ENCODE measurements at places on chromosomes 5 and 9.

GRCh38 chr9:15205632-15206420 lies 101.2 kb downstream of the TTC39B start:
- DNase-seq: no peak

GRCh38 chr9:70814597-70814996 lies 306.8 kb downstream of the TRPM3 start:
- DNase-seq: no peak

- no peak for DNase-seq
Observed at GRCh38 chr5:59051951-59052350, 469.1 kb downstream of the RAB3C start.

DNA sequence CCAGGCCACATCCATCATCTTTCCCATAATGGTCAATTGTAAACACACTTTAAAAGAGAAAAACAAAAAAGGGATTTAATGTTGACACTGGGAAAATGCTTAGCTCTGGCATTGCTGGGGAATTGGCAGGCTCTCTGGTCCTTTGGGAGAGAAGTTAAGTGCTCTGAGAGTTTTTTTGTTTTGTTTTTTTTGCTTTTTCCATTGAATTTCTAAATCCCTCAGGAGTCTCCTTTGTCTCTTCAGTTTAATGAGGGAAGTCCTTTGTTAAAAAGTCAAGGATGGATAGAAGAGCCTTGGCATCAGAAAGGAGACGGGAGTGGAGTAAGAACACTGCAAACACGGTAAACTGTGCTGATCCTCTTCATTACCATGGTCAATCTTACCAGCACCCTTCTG lies 7.1 kb upstream of the HAND1 start:
- no peak for DNase-seq

DNA sequence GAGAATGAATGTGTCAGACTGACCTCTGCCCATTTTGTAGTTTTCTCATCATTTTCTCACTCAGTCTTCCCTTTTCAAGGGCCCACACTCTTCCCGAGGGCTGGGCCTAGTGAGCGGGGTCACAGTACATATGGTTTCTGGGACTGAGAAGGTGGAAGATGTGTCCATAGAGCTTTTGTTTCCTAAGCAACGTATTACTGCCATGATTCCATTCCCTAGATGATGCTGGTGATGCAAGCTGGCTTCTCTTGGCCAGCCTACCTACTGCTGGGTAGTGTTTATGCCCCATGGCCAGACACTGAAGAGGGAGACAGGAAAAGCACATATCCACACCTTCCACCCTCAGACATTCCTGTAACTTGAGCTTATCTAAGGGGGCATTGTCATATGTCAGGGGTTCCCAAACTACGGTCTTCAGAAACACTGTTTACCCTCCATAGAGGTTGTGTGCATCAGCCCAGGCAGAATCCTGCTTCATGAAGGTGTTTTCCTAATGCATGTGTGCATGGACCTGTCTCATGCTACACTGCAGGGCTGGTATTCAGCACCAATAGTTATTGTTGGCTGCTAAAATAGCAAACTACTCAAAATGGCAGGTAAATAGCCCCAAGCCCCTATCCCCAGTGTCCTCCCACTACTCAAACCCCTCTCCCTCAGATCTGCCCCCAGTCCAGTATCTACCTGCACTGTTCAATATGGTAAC lies 9.5 kb downstream of the IRF1 start:
- no peak for DNase-seq

GRCh38 chr5:143543358-143544255 lies 140.1 kb upstream of the NR3C1 start:
- DNase-seq: no peak

DNA sequence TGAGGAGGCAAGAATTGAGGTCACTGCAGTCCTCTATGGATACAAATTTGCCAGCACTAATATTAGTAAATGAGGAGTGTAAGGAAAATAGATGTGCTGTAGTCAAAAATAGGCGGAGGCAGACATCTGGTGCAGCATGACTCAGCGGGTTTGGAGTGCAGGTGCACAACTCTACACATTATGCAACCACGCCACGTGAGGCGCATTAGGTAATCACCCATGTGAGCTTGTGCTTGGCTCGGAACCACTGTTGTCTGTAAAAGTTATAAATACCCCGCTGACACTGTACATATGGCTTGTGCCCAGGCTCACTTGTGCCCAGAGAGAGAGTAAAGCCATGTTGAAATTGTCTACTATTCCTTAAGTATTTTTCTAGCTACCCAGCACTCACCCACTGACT lies 623.5 kb upstream of the NUDT12 start:
- no peak for DNase-seq

- DNase-seq: no peak
Observed at GRCh38 chr5:72270037-72270436, 50.0 kb downstream of the MRPS27 start.

DNA sequence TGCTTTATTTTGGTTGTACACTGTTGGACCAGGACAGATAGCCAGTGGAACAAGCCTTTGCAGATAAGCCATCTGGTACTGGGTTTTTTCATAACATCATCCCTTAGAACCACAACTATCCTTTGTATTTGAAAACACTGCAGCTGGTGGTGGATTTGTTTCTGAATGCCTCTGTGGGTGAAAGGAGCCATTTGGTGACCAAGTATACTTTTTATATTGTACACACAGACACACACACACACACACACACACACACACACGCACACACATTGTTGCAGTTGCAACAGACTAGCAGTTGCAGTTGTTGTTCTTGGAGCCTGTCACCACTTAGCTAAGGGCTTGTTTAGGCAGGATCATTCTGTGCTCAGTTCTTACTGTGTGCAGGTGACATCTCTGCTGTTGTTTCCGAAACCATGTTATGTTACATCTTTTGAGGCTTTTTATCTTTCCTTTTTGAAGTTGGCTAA lies 22.9 kb upstream of the CAVIN4 start:
- DNase-seq: no peak

- DNase-seq: no peak
Observed at GRCh38 chr9:88653911-88654310, 118.9 kb downstream of the NXNL2 start.

GRCh38 chr5:90226433-90227099 lies 183.0 kb downstream of the CETN3 start:
- DNase-seq: no peak

GRCh38 chr9:72352911-72353388 lies 12.1 kb downstream of the ZFAND5 start:
- no peak for DNase-seq
